ENCODE measurements at places on chromosomes 7 and 10.

- no peak for DNase-seq
Observed at GRCh38 chr10:84818961-84819360, 490.6 kb downstream of the CCSER2 start.

DNA sequence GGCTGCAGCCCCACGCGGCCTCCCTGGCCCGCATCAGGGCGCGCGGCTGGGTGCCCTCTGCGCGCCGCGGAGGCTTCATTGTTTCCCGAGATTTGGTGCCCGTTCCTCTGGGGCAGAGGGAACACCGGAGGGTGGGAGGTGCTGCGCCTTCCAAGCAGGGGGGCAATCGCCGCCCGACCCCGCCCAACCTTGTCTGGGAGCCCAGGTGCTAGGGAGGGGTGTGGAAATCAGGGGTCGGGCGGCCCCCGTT lies 1.0 kb upstream of the NRP1 start:
- DNase-seq: no peak

- DNase-seq: no peak
Observed at GRCh38 chr10:43121444-43121843, 16.8 kb upstream of the CSGALNACT2 start.

DNA sequence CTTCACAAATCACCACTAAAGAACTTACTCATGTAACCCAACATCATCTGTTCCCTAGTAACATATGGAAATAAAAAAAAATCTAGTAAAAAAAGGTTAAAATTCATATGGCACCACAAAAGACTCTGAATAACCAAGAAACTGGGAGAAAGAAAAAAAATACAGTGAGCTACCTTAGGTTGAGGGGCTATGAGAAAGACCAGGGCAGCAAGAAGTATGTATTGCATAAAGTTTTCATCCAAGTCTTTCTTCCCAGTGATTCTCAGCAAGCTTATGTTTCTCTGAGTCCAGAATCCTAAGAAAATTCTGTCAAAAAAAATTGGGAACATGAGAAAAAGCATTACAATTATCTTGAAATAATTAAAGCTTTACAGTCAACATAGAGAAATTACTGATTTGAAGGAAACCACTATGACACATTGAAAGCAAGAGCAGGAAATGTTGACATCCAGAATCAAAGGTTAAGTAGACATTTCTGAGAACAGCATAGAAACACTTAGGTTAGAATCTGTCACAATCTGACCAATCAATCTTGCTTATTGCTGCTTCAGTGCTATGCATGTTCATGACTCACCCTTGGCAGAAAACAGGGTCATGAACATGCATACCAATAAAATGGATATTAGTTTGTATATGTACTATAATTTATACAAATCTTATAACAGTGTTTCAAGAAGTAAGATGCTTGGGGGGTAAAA lies 494.0 kb upstream of the POT1 start:
- no peak for DNase-seq

DNA sequence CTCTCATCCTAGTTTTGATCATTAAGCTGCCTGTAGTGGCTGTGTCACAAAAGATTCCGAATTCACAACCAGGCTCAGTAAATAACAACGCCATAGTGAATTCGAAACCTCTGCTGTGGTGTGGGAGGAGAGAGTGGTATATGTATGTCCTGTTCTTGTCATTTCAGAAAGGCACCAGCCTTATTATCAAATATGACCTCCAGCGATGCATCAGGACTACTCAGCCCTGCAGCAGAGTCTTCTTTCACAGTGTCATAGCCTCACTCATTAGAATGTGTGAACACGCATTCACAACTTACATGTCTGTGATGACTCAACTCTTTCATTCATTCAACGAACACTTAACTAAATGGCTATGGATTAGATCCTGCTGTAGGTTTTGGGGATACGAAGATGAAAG lies 15.3 kb downstream of the AOC1 start:
- DNase-seq: no peak

GRCh38 chr7:131933751-131934289 lies 377.4 kb upstream of the PODXL start:
- DNase-seq: no peak

GRCh38 chr7:116595063-116595462 lies 70.2 kb downstream of the CAV1 start:
- DNase-seq: no peak

- no peak for DNase-seq
Observed at GRCh38 chr10:58574058-58574457, 61.4 kb downstream of the BICC1 start.

DNA sequence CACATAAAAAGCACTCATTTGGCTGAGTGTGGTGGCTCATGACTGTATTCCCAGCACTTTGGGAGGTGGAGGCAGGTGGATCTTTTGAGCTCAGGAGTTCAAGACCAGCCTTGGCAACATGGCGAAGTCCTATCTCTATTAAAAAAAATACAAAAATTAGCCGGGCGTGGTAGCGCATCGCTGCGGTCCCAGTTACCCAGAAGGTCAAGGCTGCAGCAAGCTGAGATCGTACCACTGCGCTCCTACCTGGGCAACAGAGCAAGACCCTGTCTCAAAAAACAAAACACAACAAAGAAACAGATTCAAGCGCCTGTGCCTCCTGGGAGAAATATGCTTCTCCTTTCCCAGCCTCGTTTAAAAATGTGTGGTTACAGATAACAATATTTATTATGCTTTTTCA lies 2.2 kb upstream of the ABCF2 start:
- DNase-seq: no peak

- DNase-seq: no peak
Observed at GRCh38 chr7:150781103-150781502, 19.1 kb downstream of the TMEM176B start.

GRCh38 chr7:5691606-5692005 lies 89.9 kb downstream of the RNF216 start:
- no peak for DNase-seq

DNA sequence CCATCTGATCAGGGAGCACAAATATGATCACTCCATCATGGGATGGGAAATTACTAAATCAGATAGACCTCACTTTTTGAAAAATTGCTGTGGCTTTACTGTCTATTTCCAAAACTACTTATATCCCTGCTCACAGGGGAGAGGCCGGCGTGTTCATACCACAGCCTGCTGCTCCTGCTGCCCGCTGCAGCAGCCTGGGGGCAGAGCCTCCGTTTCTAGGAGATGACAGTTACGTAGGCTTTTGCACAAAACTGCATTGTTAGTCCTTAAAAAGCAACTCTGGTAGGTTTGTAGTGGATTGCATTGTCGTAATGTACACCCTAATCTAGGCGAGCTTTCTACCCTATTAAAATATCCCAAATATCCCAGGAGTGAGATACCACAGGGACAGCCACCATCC lies 203.7 kb downstream of the EBF3 start:
- DNase-seq: no peak

GRCh38 chr7:85070967-85071628 lies 115.8 kb downstream of the SEMA3D start:
- no peak for DNase-seq

Data from hematopoietic multipotent progenitor cell treated with erythropoietin and hydrocortisone succinate and interleukin-3 and kit ligand, for 15 days (in vitro differentiated cells).